CD4-positive, alpha-beta T cell treated with Interleukin-12 subunit alpha and Interleukin-12 subunit beta, for 1 hour (primary cell): ENCODE measurements at places on chromosomes 1 and 21.
A peak's percentile ranks its signal among the peaks of the same experiment; 100 is the strongest.

GRCh38 chr1:178726087-178726517, 1.1 kb downstream of the RALGPS2 start:
- peak; percentile 68 for DNase-seq

DNA sequence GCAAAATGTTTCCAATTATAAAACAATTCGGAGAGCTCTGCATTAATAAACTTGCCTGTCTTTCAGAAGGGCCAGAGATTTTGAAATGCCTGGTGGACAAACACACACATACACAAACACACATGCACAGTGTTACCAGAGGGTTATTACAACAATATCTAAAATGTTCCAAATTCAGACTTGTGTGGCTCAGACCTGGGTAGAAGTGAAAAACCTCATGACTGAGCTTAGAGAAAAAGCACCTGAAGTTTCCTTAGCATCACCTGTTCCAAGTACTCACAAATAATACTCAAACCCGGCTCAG, 247.9 kb downstream of the FOXD2 start:
- DNase-seq: no peak

GRCh38 chr21:29557200-29557599, 258.5 kb downstream of the BACH1 start:
- no peak for DNase-seq

DNA sequence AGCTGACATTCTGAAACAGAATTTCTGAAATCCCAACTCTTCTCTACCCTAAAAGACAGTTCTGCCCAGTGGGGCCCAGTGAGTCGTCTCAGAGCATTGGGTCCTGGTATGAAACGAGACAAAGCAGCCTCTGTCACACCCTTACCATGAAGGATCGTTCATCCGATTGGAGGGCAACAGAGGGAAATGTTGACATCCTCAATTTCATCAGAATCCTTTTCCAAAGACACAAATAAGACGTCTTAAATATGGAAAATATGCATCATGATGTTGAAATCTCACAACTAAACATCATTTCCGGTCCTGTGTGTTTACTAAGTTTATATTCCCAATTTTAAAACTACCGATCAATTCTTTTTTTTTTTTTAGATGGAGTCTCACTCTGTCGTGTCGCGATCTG, 112.1 kb upstream of the SLC45A1 start:
- no peak for DNase-seq

GRCh38 chr1:87549738-87550137, 221.1 kb downstream of the LMO4 start:
- no peak for DNase-seq

GRCh38 chr1:225655509-225656258, 2.8 kb upstream of the ENAH start:
- DNase-seq: no peak

GRCh38 chr1:26015358-26015757, 6.2 kb upstream of the EXTL1 start:
- DNase-seq: no peak

DNA sequence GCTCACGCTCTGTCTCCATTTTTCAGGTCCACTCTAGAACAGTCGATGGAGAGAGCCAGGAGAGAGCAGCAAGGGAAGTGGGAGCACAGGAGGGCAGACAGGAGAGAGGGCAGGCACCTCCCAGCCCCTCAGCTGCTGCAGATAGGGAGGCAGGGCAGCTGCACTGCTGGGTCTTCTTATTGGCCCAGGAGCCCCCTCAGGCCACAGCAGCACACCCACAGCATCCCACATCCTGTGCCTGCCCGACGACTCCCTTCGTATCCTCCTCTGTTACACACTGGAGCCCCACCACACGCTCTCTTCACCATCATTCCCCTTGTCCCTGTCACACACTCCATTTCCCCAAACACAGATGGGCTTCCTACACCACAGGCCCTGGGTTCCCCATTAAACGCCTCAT, 13.7 kb upstream of the ARTN start:
- no peak for DNase-seq

DNA sequence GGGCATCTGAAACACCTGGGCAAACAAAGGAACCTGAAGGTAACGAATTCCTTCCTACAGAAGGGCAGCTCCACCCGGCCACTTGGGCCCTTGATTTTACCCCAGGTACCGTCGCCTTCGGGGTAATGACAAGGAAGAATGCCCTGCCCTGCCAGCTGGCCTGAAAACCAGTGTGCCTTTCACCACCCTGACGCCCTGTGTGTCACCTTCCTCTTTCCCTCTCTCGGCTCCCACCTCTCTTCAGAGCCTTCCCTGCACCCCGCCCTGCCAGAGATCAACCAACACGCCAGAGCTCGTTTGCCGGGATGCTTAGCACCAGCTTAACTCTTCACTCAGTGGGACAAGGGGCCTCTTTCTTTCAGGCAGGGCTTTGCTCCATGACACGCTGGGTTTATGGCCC, 86.0 kb downstream of the SIM2 start:
- no peak for DNase-seq

GRCh38 chr1:38561725-38562124, 297.8 kb downstream of the RRAGC start:
- DNase-seq: no peak

- DNase-seq: peak; percentile 80
Measured at GRCh38 chr1:53328009-53328461, at the start of gene LRP8. LRP8 (minus strand) TSS chr1:53328070; CDS start chr1:53327912, 158 bp downstream.

- no peak for DNase-seq
Measured at GRCh38 chr1:150162862-150163706, 13.4 kb downstream of the PLEKHO1 start.

DNA sequence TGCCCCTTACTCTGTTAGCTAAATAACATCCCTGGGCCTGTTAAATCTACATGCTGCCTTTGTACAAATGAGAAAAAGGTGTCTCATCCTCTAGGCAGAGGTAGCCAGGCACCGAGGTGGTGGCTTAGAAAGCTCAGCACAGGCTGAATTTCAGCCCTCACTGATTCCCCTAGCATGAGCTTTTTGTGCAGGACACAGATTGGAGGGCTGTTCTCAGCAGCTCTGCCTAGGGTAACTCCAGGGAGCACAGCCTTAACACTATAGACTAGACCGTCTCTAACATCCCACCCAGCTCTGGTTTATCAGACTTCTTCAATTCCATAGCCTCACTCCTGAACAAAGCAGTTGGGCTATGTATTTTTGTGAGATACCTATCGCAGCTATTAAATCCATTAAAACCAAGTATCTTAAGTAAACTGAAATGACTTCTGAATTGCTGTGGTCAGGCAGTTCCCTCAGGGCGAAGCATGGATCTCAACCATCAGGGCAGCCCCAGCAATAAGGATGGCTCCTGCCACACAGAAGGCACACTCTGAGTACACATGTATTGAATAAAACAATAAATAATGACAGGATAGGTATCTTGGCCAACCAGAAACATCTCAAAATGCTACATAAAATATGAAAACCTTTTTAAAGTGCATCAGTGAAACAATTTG, 14.8 kb downstream of the S100A6 start:
- no peak for DNase-seq

GRCh38 chr1:17586172-17586964, 46.9 kb downstream of the ARHGEF10L start:
- DNase-seq: no peak

DNA sequence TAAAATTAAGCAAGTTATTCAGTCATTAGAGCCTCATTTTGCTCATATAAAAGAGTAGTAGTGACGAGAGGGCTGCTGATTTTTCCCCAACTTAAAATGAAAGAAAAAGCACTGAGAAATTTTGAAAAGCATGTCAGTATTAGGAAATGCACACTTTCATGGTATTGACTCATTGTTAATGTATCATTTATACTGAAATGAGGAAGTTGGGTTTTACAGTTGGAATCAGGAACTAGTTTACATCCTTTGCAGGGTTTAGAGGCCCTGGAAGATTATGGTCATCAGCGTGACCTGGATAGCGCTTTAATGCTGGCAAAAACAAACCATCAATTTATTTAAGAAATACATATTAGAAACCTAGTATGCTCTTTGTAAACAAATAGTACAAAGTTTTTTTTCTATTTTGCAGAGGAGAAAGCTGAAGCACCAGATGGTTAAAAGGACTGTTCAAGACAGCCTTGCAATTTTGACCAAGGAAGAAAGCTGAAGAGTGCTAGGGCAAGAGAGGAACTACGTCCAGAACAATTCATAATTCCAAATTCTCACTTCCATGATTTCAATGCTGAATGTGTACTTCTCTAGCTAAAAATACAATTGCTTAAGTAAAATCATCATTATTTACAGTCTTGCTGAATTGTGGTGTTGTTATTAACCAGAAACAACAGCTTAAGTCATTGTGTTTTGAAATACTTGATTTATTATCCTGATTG, 94.8 kb upstream of the SGIP1 start:
- no peak for DNase-seq

- DNase-seq: no peak
Measured at GRCh38 chr1:179807691-179808485, 64.8 kb downstream of the FAM163A start.

DNA sequence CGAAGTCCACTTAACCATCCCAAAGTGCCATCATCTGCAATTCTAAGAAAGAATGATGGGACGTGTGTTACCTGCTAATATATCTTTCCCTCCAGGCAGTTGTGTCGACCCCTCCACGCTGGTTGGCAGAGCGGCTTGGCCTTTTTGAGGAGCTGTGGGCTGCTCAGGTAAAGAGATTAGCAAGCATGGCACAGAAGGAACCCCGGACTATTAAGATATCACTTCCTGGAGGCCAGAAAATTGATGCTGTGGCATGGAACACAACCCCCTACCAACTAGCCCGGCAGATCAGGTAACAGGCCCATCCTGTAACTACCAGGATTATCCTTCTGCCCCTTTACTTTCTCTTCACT, 520 bp downstream of the TARS2 start:
- peak; percentile 9 for DNase-seq

DNA sequence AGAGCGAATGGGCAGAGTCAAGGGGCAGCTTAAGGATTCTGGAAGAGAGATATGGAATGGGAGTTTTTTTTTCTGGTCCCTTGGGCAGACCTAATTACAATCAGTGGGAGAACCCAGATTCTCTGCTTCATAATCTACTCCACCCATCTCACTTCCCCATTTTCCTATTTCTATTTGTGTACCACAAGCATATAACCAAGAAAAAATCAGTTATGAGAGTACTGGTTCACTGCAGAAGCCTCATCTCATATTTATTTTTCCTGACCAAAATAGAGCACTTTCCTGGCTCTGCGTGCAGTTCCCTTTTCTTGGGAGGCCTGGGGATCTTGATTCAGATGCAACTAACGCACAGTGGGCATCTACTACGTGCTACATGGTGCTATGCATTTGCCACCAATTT, 82.2 kb upstream of the SLFNL1 start:
- DNase-seq: no peak

DNA sequence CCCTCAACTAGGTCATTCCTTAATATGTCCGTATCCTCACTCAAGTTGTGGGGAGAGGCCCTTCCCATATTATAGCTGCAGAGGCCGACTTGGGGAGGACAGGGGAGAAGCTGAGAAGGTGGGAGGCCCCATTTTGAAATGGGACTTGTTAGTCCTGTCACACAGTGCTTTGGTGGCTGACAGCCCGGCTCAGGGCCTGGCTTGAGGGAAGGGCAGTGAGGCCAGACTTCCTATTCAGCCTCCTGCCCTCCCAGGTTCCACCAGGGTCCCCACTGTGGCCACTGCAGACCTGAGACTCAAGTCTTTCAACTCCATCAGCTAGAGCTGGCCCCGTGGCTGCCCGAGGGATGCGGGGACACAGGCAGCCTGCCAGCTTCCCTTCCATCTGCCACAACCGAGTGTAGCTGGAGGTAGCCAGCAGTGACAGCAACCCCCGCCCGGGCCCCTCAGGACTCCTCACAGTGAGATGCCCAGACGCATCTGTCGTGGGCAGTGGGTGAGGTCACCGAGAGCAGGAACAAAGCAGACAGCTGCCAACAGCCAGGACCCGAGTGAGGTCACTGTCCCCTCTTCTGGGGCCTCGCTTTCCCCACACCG, 36.9 kb downstream of the SIM2 start:
- DNase-seq: no peak

DNA sequence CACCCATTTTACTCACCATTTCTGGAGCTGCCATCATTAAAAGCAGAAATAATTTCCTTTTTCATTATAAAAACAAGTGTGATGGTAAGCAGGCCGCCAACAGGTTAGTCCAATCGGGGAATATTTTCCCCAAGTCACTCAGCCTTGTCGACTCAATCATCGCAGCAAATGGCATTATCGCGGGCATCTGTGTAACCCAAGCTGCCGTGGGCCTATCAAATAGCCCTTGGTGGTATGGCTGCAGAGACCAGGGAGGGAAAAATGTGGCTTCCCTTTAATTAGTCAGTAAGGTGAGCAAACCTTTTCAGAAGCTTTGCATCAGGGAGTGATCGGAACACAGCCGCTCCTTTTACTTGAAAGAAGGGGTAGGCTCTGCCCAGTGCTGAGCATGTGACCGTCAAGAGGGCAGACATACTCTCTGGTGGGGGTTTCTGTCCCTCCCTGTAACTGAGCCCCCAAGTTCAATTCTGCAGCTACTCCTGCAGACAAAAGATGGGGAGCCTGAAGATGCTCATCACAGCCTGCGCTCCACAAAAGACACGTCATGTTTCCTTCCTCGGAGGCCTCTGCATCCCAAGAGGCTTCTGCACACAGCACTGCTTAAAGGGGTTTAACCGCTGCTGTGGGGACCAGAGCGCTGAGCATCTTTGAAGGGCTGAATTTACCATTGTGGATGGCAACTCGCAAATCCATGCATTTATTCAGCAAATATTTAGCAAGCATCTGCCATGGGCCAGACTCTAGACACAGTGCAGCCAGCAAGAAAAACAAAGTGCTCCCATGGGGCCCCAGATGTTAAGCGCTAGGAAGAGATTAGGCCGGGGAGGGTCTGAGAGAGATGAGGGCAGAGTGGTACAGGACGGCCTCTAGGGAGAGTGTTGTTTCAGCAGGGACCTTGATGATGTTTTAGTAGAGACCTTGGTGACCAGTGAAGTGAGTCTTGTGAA, 1.2 kb upstream of the TMPRSS3 start:
- no peak for DNase-seq

DNA sequence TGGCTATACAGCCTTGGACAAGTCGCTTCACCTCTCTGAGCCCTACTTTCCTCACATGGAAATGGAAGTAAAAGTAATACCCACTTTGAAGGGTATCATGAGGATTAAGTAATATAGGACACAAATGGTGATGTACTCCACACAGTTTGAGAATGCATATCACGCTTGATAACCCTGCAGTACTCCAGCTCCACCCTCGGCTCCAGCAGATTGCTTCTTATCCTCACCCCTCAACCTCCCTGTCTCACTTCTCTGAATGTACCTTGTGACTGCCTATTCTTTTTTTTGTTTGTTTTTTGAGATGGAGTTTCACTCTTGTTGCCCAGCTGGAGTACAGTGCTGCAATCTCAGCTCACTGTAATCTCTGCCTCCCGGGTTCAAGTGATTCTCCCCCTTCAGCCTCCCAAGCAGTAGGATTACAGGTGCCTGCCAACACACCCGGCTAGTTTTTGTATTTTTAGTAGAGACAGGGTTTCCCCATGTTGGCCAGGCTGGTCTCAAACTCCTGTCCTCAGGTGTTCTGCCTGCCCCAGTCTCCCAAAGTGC, 55.5 kb downstream of the LDLRAD2 start:
- no peak for DNase-seq
